ENCODE measurements at places on chromosomes 2 and 18.

GRCh38 chr18:79639072-79639829 is 40.4 kb upstream of the CTDP1 start:
- DNase-seq = no peak

DNA sequence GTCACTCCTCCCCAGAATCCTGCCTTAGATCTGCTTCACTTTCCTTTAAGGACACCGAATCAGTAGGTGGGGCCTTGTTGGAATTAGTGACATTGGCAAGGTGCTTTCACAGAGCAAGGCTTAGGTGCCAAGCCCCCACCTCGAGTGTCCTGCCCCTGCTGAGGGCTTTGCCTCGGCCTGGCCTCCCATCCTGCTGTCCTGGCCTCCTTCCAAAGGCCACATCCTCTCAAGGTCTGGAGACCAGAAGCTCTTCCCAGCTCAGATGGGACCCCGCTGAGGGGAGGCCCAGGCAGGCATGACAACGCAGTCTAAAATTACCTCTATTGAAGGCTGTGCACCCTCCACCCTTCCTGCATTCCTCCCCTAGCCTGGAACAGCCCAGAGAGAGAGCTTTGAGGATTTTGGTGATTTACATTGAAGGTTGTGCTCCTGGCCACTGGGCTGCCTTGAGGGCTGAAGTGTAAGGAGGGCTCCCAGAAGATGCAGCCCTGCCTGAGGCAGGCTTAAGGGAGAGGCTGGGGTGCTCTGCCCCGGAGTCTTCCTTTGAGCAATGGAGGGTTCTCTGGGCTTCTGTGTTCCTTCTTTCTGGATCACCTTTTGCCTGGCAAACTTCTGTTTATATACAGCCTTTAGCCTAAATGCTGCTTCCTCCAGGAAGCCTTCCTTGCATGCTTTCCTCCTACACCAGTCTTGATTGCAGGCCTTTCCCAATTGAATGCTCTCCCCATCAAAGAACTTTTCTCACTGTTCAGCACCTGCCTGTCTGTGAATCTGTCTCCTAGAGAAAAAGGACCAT is 154.4 kb downstream of the DDX1 start:
- no peak for DNase-seq

GRCh38 chr2:182241936-182242335 is 184.9 kb downstream of the PDE1A start:
- no peak for DNase-seq

DNA sequence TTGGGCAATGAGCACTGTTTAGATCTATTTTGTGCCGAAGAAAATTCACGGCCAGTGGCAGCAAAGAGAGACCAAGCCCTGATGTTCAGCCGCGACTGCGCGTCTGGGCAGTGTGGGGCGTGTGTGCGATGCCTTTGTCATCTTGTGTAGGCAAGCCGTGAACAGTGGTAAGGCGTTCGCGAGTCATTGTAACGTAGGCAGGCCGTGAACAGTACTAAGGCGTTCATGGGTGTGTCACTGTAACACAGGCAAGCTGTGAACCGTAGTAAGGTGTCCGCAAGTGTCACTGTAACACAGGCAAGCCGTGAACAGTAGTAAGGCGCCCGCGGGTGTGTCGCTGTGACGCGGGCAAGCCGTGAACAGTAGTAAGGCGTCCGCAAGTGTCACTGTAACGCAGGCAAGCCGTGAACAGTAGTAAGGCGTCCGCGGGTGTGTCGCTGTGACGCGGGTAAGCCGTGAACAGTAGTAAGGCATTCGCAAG is 99.9 kb downstream of the NFATC1 start:
- no peak for DNase-seq

DNA sequence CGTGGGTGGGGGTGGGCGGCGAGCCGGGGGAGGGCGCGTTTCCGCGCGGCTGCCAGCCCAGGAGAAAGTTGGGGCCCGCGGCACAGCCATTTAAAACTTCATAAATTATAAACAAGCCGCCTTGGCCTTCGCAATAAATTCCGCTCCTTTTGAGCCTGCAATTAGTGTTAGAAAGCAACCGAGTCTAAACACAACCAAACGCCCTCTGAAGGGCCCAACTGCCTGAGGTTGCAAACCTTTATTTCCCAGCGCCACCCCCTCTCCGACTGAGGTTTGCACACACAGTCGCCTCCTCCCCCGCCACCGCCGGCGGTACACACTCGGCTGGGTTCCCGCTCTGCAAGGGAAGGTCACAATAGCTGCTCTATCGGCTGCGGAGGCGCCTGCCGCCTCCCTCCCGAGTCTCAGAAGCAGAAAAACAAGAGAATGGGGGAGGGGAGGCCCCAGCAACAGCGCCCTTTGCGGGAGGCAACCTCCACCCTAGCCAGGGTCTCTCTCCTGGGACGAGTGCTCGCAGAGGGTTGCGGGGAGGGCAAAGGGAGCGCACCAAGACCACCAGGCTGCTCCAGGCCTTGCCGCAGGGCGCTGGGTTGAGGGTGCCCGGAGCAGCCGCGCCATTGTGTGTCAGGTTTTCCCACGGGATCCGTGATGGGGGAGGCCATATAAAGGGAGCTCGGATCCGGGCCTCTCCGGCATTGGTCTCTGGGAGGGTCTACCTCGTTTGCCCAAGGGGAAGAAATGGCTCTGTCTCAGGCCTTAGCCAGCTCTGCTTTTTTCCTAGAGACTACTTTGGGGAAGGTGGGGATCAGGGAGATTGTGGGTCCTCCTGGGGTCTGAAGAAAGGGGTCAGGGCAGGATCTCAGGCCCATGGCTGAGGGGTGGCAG is 13.4 kb upstream of the HOXD1 start:
- peak; percentile 78 for DNase-seq

DNA sequence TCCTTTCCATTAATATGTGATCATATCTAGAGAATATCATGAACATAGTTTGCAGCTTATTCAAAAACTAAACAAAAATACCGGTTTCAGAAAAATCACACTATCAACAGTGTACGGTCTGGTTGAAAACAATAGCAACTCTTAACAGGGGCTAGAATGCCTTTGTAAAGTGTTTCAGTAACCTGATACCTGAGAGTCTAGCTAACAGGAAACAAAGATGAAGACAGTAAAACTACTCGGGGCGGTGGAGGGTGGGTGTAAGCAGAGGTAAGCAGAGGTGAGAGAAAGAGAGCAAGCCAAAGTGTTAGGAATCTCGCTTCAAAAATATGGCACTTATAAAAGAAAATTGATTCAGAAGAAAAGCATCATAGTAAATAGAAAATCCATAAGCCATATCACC is 109.0 kb upstream of the RGPD4 start:
- DNase-seq = peak; percentile 73
